ENCODE measurements at places on chromosomes 2 and 18.

GRCh38 chr2:157264099-157264498 lies 6.6 kb downstream of the GALNT5 start:
- DNase-seq, result no peak

GRCh38 chr2:112841295-112842044 lies 4.9 kb upstream of the IL1B start:
- no peak for DNase-seq

GRCh38 chr2:3075991-3076340 lies 301.7 kb downstream of the EIPR1 start:
- DNase-seq, result no peak

- no peak for DNase-seq
These were observed 428.4 kb downstream of the TGIF1 start for GRCh38 chr18:3878401-3878800.

GRCh38 chr2:161237392-161238264 lies 70.6 kb upstream of the PSMD14 start:
- no peak for DNase-seq

GRCh38 chr18:28175930-28176697 lies 816 bp downstream of the CDH2 start:
- DNase-seq, result no peak

DNA sequence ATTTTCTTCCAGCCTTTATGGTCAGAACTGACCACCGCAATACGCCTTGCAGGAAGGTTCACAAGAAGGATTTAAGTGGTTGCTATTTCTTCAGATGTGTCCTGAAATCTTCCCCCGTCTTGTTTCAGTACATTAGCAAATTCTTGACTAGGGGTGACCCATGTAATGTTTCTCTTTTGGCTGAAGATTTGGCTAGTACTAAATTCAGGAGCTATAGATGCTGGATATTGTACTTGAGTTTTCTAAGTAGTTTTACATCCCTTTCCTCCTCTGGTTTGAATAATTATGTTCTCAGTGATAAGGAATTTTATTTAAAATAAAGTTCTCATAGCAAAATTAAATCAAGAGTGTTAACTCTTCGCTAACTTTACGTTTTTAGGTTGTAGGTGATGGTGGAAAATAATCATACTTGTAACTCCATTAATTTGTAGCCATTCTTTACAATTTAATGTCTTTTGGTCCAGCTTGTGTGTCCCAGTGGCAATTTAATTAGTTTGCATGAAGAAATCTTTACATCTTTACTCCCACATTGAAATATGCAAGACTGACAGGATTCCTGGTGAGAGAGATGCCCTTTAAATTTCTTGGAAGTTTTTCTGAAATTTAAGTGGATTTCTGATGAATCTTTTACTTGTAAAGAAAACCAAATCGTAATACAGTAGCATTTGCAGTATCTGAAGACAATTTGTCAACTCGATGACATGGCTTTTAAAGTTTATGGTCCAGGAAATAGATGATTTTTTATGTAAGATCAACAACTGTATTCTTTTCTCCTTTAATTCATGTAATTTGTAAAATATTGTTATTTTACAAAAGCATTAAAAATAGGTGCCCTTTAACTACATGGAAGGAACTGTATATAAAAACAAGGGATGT lies 2.8 kb downstream of the PHLPP1 start:
- no peak for DNase-seq

DNA sequence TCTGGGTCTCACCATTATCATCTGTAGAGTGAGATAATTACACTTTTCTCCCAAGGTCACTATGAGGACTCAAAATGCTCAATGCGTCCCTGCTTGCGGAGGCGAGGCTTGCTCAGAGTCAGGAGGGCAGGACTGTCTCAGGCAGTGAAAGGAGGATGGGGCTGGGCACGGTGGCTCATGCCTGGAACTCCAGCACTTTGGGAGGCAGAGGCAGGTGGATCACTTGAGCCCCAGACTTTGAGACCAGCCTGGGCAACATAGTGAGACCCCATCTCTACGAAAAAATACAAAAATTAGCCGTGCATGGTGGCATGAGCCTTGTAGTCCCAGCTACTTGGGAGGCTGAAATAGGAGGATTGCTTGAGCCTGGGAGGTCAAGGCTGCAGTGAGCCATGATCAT lies 1.8 kb upstream of the KCNIP3 start:
- DNase-seq, result no peak

- no peak for DNase-seq
These were observed 36.1 kb downstream of the ZNF407 start for GRCh38 chr18:74633652-74634352.

GRCh38 chr2:217555081-217555876 lies 447.5 kb downstream of the TNS1 start:
- DNase-seq, result no peak

- no peak for DNase-seq
These were observed 32.1 kb upstream of the DPP4 start for GRCh38 chr2:162106146-162106551.

DNA sequence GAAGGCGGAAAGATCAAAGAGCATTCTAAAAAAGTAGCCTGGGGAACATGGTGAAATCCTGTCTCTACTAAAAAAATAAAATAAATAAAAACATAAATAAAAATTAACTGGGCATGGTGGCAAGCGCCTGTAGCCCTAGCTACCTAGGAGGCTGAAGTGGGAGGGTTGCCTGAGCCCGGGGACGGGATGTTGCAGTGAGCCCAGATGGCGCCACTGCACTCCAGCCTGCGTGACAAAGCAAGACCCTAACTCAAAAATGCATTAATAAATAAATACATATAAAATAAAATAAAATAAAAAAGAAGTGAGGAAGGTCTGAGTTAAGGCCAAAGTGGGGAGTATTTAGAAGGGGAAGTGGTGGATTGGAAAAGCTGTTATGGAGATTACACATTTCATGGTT lies 1.3 kb upstream of the PSMD14 start:
- no peak for DNase-seq

- no peak for DNase-seq
These were observed 206.3 kb upstream of the GYPC start for GRCh38 chr2:126449677-126450076.

DNA sequence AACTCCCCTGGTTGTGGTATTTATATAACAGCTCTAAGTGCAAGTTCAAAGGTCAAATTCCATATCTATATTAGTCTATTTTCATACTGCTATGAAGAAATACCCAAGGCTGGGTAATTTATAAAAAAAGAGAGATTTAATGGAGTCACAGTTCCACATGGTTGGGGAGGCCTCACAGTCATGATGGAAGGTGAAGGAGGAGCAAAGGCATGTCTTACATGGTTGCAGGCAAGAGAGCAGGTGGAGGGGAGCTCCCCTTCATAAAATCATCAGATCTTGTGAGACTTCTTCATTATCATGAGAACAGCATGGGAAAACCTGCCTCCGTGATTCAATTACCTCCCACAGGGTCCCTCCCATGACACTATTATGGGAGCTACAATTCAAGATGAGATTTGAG lies 179.6 kb upstream of the FBXO11 start:
- DNase-seq, result no peak

DNA sequence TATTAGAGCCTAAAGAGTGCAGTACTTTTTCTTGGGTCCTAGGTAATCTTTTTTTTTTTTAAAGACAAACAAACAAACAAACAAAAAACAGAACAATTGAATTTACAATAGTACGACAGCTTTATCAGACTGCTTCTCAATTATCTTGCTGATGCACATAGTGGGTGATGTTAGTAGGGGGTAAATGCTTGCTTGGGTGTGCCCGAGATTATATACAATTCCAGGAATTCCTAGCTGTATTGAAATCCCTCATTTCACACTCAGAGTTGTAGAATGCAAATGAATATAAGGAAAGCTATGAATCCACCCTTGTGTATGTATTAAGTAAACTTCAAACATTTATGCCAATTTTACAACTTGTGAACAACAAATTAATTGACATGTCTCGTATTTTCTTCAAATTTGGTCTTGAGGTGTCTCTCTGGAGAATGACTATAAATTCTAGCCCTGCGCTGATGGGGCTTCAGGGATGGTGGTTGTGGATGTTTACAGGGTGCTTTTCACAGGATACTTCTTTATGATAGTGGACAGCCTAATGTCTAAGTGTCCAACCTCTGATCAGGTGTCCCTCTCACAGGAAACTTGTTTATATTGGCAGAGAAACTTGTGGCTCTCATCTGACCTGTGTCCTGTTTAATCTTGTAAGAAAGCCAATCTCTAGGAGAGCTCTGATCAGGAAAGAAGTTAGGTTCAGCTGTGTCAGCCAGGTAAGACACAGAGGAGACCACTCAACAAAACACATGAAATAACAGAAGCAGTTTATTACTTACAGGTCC lies 61.9 kb upstream of the SLC39A10 start:
- no peak for DNase-seq

DNA sequence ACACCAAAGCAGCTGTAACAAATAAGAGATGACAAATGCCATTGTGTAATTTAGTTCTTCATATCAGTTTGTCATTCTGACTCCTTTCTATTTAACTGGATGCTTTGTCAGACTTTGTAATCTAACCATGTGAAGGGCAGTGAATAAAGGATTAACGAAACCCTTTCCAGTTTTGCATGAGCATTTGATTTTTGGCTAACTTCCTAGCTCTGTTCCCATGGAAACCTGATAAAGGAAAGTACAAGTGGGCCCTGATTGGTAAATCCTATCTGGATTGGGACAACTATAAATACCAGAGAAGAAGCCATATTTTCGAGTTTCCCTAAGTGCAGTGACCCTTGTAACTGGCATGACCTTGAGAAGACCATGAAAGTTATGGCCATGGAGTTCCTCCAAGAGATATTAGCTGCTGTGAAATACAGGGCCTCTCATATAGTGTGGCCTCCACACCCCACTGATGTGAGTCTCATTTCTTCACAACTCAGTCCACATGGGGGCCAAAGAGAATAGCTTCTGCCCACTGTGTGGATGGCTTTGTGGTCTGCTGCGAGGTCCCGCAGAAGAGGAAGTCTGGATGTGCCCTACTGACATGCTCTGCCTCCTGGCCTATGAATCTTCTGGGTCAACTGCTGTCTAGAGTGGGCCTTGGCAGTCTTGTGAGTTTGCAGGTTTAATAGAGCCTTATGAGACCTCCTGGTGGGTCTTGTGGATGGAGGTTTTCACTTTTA lies 38.2 kb upstream of the CYP1B1 start:
- no peak for DNase-seq

DNA sequence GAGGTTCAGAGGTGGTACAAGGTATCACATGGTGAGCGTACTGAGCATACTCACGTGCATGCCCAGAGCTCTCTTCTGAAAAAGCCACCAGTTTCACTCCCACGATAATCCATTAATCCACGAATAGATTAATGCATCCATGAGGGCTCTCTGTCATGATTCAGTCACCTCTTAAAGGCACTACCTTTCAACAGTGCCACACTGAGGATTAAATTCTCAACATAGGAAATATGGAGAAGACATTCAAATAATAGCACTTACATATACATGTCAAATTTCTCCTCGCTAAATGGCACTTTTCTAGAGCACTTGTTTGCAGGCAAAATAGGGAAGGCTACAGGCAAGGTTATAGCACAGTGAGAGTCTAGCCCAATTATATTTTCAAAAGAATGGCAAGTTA lies 825.9 kb downstream of the TRIB2 start:
- DNase-seq, result no peak

DNA sequence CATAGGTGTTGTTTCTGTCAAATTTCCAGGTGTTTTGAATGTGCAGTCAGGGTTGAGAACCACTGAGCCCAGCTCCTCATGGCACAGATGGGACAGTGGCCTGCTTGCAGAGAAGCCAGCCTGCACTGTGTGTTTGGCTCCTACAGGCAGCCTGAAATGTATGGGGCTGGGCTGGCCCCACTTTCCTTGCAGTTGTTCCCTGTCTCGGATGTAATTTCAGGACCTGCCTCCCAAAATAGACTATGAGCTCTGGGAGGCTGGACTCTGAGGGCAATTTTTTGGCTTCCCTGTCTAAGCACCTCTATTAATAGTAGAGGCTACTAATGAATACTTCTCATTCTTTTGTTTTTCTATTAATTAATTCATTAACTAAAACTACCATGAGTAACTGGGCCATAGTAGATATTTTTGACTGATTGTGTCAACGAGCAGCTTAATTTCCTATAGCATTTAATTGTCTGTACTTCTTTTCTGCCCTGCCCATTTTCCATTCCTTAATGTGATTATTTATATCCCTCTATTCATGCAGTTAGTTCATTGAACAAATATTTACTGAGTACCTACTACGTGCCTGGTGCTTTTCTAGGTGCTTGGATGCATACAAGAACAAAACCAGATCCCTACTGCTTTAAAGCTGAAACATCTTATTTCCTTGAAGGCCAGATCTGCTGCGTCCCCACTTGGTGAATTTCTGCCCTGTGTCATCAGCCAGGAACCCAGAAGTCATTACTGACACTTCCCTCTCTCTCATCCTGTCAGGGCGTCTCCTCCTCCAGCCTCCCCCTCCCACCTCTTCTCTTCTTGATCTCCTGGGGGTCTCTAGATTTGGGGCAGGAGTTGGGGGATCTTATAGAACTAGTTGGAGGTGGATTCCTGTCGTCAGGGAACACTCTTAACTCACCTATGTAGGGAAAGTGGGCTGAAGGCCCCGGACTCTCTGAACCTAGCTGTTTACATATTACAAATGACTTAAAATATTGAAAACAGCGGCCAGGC lies 16.3 kb downstream of the DYSF start:
- no peak for DNase-seq

- DNase-seq, result no peak
These were observed 921 bp downstream of the RPE start for GRCh38 chr2:210003359-210003758.

- DNase-seq, result no peak
These were observed 937.4 kb upstream of the NRXN1 start for GRCh38 chr2:51969347-51969746.

DNA sequence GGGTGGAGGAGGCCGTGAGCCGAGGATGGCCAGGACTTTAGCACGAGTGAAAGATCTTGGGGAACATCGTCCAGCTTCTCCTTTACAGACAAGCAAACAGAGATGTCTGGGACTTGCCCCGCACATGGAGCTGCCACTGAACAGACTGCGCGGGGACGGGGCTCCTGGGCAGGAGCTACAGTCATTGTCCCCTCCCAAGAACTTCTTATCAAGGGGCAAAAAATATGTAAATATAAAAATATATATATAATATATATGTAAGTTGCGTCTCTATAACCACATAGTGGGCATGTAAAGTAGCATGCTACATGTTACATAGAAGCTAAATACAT lies 245.0 kb upstream of the SALL3 start:
- DNase-seq, result no peak

DNA sequence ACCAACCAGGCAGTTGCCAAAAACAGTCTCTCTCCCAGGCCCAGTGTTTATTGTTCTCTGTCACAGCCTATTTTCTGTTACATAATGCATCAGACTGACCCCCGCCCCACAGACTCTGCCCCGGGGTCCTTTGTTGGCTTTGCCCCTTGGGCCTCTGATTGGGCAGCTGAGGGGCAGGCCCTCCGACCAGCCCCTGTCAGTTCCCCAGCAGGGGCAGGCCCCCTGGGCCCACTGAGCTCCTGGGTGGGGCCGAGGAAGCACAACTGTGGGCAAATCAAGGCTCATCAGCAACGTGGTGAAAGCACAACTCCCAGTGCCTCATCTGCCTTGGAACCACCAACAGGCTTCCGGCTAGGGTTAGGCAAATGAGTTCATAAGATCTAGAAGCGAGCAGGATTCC lies 160.1 kb upstream of the MYCN start:
- no peak for DNase-seq

- no peak for DNase-seq
These were observed 13.9 kb upstream of the SLC1A4 start for GRCh38 chr2:64975232-64975821.
